Thyroid gland (tissue), 4 donors: ENCODE measurements at places on chromosomes 7 and 10.

DNA sequence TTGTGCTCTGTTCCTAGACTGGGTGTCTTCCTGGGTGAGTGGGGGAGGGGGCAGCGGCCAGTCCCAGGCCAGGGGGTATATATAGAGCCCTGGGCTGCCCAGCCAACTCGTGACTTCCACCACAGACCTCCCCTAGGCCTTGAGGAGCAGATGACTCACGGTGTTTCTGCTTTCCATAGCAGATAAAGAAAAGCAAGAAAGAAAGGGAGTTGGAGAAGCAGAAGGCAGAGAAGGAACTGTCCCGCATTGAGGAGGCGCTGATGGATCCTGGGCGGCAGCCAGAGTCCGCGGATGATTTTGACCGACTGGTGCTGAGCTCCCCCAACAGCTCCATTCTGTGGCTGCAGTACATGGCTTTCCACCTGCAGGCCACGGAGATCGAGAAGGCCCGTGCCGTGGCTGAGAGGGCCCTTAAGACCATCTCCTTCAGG lies 10.1 kb downstream of the CALHM2 start:
- H3K27me3 ChIP-seq: no peaks in the 10 kb centered on the region
- peaks cover 5% of the 10 kb centered on the region for H3K4me1 ChIP-seq
- no peak overlapping the region for H3K4me3 ChIP-seq
- peaks cover 52% of the 10 kb centered on the region for H3K36me3 ChIP-seq

GRCh38 chr10:43099928-43100327 lies 23.1 kb downstream of the RET start:
- no peaks in the 10 kb centered on the region for H3K36me3 ChIP-seq
- DNase-seq: no peak
- no peak overlapping the region for H3K27ac ChIP-seq
- no peak overlapping the region for H3K4me3 ChIP-seq

- H3K4me3 ChIP-seq: no peak overlapping the region
- no peak for DNase-seq
- H3K27me3 ChIP-seq: no peaks in the 10 kb centered on the region
Measured at GRCh38 chr10:47372726-47373125, 11.4 kb downstream of the ZNF488 start.

- H3K4me1 ChIP-seq: no peaks in the 10 kb centered on the region
- no peaks in the 10 kb centered on the region for H3K27me3 ChIP-seq
- no peak for DNase-seq
- H3K27ac ChIP-seq: no peak overlapping the region
- H3K36me3 ChIP-seq: no peaks in the 10 kb centered on the region
Measured at GRCh38 chr7:117505238-117505637, 25.4 kb downstream of the CFTR start.

GRCh38 chr10:132832186-132832969 lies 46.4 kb upstream of the NKX6-2 start:
- no peak for DNase-seq
- peaks cover 8% of the 10 kb centered on the region for H3K4me1 ChIP-seq
- H3K36me3 ChIP-seq: no peaks in the 10 kb centered on the region
- no peak overlapping the region for H3K27ac ChIP-seq
- no peaks in the 10 kb centered on the region for H3K27me3 ChIP-seq

DNA sequence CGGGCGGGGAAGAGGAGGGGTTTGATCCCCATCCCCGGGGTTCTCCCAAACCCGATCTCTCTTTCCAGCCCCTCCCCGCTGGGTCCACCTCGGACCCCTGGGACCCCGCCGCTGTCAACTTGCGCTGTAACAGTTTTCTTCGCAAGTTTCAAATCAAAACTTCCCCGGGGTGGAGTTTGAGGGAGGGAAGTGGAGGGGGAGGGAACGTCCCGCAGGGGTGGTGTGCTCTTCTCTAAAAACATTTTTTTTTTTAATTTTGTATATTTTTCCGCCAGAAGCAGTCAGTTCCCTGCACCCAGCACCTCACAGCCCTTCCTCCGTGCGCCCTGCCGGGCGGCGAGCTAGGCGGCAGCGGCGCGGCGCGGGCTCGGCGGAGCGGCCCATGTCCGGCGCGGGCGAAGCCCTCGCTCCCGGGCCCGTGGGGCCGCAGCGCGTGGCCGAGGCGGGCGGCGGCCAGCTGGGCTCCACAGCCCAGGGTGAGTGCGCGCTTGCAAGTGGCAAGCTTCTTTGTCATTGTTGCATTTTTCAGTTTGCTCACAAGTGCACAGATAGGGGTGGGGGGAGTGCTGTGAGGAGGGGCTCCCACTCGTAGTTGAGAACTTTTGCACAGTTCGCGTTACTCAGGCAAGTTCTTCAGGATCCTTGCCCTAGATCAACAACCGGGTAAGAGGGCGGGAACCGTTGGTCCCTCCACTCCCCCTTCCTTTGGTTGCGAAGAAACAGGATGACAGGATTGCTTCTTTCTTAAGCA lies 933 bp downstream of the MDFIC start:
- H3K4me3 ChIP-seq: peak overlapping the region; percentile 92
- DNase-seq: peak; percentile 55
- H3K27ac ChIP-seq: peak overlapping the region; percentile 97
- H3K4me1 ChIP-seq: peaks cover 15% of the 10 kb centered on the region
- no peaks in the 10 kb centered on the region for H3K27me3 ChIP-seq

GRCh38 chr10:124037286-124037685 lies 56.1 kb downstream of the CHST15 start:
- H3K27me3 ChIP-seq: no peaks in the 10 kb centered on the region
- no peak overlapping the region for H3K27ac ChIP-seq
- no peak overlapping the region for H3K4me3 ChIP-seq
- DNase-seq: no peak

GRCh38 chr10:127619546-127620325 lies 70.6 kb downstream of the NPS start:
- no peak for DNase-seq
- no peaks in the 10 kb centered on the region for H3K27me3 ChIP-seq
- H3K27ac ChIP-seq: no peak overlapping the region

GRCh38 chr10:33174674-33175434 lies 159.6 kb downstream of the NRP1 start:
- H3K27ac ChIP-seq: no peak overlapping the region
- H3K4me1 ChIP-seq: peaks cover 16% of the 10 kb centered on the region
- no peaks in the 10 kb centered on the region for H3K36me3 ChIP-seq
- H3K4me3 ChIP-seq: no peak overlapping the region

DNA sequence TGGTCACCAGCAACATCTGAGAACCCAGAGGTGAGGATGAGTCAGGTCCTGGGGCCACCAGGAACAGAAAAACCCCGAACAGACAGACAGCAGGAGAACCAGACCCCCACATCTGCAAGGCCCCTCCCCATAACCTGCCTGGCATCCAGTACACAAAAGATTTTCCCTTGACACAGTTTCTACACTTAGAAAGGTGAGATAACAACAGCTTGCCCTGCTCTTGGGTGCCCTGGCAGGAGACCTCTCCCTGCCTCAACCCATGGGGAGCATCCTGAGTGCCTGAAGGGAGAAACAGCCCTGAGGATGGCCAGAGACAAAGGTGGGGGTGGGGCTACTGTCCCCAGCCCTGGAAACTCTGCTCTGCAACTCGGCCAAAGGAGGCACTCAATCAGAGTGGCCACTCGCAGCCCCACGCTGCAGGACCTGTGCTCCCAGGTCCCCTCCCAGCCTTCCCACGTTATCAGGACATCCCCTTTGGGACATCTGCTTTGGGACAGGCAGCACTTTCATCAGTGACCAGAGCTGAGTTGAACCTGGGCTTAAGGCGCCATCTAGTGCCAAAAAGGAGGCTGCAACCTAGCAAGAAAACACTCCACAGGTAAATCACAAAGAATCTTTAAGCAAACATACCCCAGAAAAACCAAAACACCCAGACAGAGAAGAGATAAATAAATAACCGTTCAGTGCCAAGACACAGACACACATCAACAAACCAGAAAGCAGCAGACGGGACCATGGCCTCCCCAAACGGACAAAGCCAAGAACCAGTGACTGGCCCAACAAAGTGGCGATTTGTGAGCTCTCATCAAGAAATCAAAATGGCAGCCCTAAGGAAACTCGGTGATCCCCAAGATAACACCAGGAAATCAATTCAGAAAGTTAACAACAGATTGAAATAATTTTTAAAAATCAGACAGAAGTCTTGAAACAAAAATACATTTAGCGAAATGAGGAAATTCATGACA lies 233.7 kb downstream of the PTPRN2 start:
- no peaks in the 10 kb centered on the region for H3K4me1 ChIP-seq
- H3K4me3 ChIP-seq: no peak overlapping the region
- no peaks in the 10 kb centered on the region for H3K36me3 ChIP-seq
- H3K27ac ChIP-seq: no peak overlapping the region

- H3K4me1 ChIP-seq: peaks cover 9% of the 10 kb centered on the region
- no peaks in the 10 kb centered on the region for H3K27me3 ChIP-seq
- peak overlapping the region; percentile 81 for H3K27ac ChIP-seq
- no peaks in the 10 kb centered on the region for H3K36me3 ChIP-seq
- DNase-seq: peak; percentile 38
Measured at GRCh38 chr10:126905776-126906703, 812 bp downstream of the DOCK1 start.

DNA sequence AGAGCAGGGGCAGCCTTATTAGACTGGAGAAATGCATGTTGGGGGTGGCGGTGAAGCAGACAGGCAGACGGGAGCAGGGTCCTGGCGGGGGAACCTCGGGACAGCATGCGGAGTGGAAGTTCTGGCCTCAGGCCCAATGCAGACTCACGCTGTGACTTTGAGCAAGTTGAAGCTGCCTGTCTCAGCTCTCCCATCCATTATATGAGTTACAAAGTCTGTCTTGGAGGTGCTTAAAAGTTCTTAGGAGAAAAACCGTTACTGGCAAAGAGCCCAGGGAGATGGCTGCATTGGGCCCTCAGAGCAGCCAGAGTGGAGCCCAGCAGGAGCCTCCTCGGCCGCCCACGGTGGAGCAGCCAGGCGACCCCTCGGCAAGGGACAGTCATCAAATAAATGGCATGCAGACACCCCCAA lies 509.5 kb downstream of the PLXNA4 start:
- peak; percentile 20 for DNase-seq
- H3K27ac ChIP-seq: no peak overlapping the region
- no peaks in the 10 kb centered on the region for H3K36me3 ChIP-seq
- peaks cover 22% of the 10 kb centered on the region for H3K4me1 ChIP-seq
- H3K4me3 ChIP-seq: no peak overlapping the region
- no peaks in the 10 kb centered on the region for H3K27me3 ChIP-seq

- H3K27ac ChIP-seq: no peak overlapping the region
- H3K36me3 ChIP-seq: no peaks in the 10 kb centered on the region
- H3K4me1 ChIP-seq: no peaks in the 10 kb centered on the region
- no peaks in the 10 kb centered on the region for H3K27me3 ChIP-seq
- no peak overlapping the region for H3K4me3 ChIP-seq
- no peak for DNase-seq
Measured at GRCh38 chr10:24843256-24843655, 109.2 kb downstream of the PRTFDC1 start.

DNA sequence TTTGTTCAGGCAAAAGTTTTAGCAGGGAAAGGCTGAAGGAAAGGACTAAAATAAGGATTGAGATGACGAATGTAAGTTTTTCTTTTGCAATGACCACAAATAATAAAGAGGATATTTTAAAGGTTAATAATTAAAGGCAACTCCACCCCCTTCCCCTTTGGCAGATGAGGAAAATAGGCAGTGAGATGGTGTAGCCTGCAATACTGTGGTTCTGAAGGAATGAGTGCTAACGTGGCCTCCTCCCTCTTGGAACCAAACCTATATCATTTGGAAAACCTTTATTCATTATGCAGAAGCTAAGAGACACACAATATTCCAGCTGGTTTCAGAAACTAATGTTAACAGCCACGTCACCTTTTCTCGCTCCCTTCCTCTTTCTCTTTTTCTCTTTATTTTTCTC lies 70.9 kb upstream of the COL1A2 start:
- H3K4me1 ChIP-seq: no peaks in the 10 kb centered on the region
- H3K4me3 ChIP-seq: no peak overlapping the region
- DNase-seq: no peak
- no peak overlapping the region for H3K27ac ChIP-seq

DNA sequence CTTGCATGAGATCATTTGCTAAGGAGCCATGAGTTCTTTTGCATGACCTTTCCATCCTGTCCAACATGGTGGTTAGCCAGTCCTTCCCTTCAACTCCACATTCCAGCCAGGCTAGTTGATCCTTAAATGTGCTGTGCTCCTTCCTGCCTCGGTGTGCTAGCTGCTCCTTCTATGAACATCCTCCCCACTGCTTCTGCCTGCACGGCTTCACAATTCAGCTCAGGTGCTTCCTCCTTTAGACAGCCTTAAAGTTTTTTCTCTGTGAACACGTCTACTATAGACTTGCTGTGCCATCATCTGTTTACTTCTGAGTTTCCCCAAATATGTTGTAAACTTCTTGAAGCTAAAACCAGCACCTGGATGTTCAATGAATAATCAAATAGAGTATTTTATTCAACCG lies 95.5 kb downstream of the OTUD1 start:
- no peak for DNase-seq
- no peak overlapping the region for H3K4me3 ChIP-seq
- H3K36me3 ChIP-seq: no peaks in the 10 kb centered on the region
- no peaks in the 10 kb centered on the region for H3K4me1 ChIP-seq
- no peaks in the 10 kb centered on the region for H3K27me3 ChIP-seq
- H3K27ac ChIP-seq: no peak overlapping the region

GRCh38 chr7:91043924-91044645 lies 220.1 kb upstream of the FZD1 start:
- H3K36me3 ChIP-seq: no peaks in the 10 kb centered on the region
- H3K4me1 ChIP-seq: peaks cover 61% of the 10 kb centered on the region
- no peak overlapping the region for H3K4me3 ChIP-seq
- H3K27ac ChIP-seq: peak overlapping the region; percentile 64
- peak; percentile 47 for DNase-seq
- H3K27me3 ChIP-seq: no peaks in the 10 kb centered on the region

DNA sequence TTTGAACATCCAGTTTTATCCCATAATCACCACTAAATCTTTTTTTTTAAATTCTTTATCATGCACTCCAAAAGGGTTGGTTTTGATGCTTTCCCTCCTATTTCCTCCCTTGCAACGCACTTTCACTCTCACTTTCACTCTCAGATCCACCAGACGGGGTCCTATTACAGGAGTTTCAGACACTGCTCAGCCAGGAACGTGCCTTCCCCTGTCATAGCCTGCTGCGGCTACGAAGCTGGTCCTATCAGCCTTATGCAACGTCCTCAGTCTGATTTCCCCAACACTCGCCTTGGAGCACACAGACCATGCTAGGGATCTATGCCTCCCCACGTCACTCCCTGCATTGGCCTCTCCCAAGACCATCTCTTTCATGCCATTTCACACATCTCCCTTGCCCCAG lies 23.4 kb downstream of the ZPBP start:
- peak overlapping the region; percentile 1 for H3K4me3 ChIP-seq
- DNase-seq: peak; percentile 47
- H3K4me1 ChIP-seq: peaks cover 14% of the 10 kb centered on the region

GRCh38 chr7:41691286-41692190 lies 11.4 kb downstream of the INHBA start:
- H3K27me3 ChIP-seq: no peaks in the 10 kb centered on the region
- no peaks in the 10 kb centered on the region for H3K36me3 ChIP-seq
- no peak overlapping the region for H3K4me3 ChIP-seq
- no peak for DNase-seq
- H3K4me1 ChIP-seq: peaks cover 16% of the 10 kb centered on the region
- no peak overlapping the region for H3K27ac ChIP-seq
